Erythroblast (primary cell): ENCODE measurements at places on chromosomes 7 and 10.

DNA sequence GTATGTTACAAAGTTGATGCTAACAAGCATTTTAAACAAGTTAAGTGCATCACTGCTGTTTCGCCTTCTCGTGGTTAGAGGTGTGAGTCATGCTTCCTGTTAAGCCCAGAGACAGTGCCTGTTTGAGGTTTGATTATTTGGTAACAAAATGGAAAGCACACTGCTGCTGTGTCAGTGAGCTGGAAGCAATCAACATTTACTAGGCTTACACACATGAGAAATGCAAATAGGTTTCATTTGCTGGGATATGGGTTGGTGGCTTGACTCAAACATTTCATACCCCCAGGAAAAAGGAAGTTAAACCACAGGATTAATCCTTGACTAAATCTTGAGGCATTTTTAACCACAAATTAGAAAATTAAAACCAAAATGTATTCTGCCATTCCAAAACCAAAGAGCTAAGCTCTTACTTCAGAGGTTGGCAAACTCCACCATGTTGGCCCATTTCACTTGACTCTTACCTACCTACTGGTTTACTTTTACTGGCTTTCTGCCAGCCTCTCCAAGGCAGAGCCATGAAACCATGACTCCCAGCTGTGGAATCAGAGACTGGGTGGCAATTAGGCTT lies 139.2 kb downstream of the ETV1 start:
- no peak for DNase-seq

DNA sequence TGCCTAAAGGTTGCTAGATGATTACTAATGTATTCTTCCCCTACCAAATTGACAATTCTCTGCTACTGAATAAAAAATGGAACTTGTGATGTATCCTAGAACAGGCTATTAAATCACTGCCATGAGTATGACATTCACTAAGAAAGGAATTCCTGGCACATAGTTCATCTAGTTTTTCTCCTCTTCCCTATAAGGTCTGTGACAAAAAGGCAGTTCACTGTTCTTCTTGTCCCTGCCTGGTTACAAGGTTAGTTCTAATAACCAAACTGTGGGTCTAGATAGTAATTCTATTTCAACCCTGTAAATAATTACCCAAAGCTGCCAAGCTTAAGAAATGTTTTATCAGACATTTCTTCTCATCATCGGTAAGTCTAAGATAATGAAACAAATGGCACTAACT lies 245.6 kb downstream of the BICC1 start:
- DNase-seq = no peak

DNA sequence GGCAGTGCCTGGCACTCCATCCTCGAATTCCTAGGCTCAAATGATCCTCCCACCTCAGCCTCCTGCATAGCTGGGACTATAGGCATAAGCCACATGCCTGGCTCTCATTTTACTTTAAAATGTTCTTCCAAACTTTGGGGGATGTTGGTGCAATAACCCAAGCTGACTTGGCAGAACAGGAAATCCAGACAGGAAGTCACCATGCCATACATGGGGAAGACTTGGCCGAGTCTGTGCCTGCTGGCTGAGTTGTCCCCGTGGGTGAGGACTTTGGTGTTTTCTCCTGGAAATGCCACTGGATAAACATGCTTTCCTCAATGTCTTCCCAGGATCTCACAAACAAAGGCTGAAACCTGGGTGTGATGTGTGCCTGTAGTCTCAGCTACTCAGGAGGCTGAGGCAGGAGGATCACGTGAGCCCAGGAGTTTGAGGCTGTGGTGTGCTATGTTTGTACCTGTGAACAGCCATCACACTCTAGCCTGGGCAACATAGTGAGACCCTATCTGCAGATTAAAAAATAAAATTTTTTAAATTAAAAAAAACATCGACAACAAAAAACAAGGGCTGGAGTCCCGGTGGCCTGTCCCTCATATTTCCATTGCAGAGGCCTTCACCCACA lies 19.8 kb downstream of the HKDC1 start:
- DNase-seq = no peak

GRCh38 chr7:137545059-137545716 lies 201.7 kb upstream of the PTN start:
- DNase-seq = no peak

DNA sequence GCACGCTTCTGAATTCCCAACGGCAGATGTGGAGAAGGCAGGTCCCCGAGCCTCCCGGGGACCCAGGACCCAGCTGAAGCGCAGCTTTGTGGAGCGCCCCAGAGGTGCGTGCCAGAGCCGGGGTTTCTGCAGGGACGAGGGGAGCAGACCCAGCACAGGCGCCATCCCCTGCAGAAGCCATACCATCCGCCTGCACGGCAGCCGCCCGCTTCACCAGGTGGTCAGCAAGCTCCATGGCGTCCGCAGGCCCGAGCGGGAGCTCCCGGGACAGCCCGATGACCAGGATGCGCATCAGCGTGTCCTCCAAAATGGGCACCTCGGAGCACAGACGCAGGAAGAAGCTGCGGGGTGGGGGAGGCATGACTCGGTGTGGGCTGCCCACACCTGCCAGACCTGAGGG lies 10.6 kb downstream of the INTS1 start:
- no peak for DNase-seq

- DNase-seq = peak; percentile 86
Measured at GRCh38 chr10:45353186-45353585, 20.8 kb upstream of the ALOX5 start.

DNA sequence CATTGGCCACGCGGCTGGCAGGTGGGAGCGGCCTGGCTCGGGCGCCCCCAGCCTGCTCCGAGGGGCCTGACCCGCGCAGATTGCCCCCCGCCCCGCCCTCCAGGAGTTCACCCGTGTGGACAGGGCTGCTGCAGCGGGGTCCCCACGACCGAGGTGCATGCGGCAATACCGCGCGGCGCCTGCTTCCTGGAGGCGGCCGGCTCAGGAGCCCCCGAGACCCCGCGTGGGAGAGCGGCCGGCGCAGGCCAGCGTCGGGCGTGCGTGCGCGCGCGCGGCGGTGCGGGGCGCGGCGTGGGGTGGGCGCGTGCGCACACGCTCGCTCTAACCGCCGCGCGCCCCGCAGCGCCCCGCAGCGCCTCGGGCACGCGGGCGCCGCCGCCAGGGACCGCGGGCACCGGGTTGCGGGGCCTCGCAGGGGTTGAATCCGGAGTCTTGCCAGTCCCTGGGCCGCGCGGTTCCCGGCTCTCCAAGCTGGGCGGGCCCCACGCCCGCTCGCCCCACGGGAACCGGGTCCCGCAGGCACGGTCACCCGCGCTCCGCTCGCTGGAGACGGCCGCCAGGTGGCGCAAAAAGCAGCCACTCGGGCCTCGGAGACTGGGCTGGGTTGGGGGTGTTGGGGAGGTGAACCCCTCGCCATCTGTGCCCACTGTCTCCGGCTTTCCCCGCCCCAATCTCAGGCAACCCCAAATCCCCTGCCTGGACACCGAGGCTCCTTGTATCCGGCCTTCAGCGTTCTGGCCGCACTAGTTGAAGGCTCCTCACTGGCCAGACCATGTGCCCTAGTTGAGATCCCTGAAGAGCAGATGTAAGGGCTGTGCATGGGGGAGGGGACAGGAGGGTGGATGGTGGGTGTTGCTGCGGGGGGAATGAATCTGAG lies 1.3 kb upstream of the ACHE start:
- peak; percentile 73 for DNase-seq

- no peak for DNase-seq
Measured at GRCh38 chr10:100730725-100731406, 14.5 kb upstream of the PAX2 start.

GRCh38 chr7:92987095-92987494 lies 130.7 kb downstream of the SAMD9 start:
- no peak for DNase-seq

DNA sequence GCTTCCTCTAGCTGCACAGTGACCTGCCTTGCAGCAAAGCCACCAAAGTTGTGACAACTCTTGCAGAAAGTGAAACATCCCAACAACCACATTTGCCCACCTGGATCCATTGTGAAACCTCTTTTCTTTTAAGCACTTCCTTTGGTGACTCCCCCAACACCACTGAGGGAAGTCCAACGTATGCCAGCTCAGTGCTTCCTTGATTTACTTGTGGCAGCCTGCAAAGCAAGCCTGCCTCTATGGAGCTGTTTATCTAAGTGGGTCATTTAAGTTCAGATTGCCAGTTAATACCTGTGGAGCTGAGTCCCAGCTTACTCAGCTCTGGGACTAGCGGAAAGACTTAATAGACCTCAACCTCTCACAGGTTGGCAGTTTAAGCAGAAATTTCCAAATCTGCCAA lies 230.8 kb upstream of the GHITM start:
- no peak for DNase-seq

DNA sequence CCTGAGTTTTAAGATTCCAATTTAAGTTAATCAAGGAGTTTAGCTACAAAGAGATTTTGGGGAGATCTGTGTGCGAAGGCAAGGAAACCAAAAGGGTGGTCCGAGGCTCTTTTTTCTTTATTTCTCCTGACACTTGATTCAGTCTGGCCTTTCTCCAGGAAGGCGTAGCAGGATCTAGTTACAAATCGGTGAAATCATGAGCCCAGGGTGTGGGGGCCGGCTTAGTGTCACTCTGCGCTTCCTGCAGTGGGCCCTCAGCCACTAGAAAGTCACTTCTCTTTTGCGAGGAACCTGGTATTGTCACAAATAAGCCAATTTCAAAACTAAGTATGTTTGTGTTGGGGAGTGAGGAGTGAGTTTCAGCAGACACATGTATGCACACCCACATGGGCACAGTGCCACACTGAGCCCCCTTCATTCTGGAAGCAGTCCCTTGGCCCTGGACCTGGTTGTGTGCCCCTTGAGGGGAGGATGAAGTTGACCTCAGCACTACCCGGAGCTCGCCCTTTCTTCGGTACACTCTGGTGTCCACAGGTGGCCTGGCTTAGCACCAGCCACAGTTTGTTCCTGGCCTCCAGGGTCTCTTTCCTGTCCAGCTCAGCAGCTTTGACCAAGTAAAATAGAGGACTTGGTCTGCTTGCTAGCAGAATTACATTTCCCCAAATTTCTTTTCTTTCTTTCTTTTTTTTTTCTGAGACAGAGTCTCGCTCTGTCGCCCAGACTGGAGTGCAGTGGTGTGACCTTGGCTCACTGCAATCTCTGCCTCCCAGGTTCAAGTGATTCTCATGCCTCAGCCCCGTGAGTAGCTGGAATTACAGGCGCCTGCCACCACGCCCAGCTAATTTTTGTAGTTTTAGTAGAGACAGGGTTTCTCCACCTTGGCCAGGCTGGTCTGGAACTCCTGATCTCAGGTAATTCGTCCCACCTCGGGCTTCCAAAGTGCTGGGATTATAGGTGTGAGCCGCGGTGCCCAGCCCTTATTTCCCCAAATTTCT lies 84.0 kb upstream of the BTBD16 start:
- no peak for DNase-seq

GRCh38 chr10:73522263-73522662 lies 26.4 kb upstream of the PPP3CB start:
- no peak for DNase-seq
